ENCODE measurements at places on chromosomes 3 and 15.

DNA sequence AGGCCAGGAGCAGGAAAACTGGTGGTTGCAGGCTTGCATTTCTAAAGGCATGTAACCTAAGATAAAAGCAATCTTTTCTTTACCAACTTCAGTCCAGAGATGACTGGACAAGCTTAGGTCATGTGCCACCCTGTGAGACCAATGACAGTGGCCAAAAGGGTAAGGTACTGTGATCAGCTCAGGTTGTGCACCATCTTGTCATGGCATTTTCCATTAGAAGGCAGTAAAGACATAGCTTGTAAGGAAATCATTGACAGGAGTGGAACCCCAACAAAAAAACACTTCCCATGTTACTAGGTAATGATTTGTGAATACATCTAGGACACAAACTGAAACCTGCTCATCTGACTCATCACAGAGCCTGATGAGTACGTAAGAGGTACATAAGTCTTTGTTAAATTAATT is 35.2 kb downstream of the SSR3 start:
- peak; percentile 21 for DNase-seq

DNA sequence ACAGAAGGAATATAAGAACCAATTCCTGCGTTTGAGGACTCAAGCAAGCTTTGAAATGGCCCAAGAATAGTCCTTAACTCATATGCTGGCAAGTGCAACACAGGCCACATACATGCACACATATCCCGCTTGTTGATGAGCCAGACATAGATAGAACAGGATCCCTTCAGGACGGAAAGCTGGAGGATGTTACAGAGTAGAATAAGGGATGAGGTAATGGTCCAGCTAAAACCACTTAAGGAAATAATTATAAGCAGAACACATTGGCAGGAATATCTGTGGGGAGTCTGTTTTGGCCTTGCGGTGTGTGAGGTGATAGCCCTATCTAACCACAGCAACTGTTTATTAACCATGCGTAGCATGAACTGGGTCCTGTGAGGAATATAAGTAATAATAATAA is 25.0 kb downstream of the SCG3 start:
- no peak for DNase-seq

- DNase-seq, result no peak
Observed at GRCh38 chr3:139482206-139482605, 5.9 kb upstream of the RBP2 start.

DNA sequence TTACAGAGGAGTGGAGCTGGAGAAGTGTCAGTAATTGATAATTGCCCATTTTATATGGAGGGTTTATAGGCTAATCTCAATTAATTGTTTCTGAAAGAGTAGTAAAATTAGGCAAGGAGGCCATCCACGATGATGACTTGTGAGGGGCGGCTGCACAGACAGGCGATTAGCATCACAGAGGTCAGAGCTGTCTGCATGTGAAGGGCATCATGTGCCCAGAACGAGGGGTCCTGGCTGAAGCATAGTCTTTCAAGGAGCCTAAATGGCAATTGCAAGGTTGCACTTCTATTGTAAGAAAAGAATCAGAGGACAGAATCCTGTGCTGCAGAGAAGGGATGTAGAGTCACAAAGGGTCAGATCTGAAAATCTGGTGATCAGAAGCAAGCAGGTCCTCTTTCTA is 196.6 kb downstream of the EBLN2 start:
- DNase-seq, result no peak

DNA sequence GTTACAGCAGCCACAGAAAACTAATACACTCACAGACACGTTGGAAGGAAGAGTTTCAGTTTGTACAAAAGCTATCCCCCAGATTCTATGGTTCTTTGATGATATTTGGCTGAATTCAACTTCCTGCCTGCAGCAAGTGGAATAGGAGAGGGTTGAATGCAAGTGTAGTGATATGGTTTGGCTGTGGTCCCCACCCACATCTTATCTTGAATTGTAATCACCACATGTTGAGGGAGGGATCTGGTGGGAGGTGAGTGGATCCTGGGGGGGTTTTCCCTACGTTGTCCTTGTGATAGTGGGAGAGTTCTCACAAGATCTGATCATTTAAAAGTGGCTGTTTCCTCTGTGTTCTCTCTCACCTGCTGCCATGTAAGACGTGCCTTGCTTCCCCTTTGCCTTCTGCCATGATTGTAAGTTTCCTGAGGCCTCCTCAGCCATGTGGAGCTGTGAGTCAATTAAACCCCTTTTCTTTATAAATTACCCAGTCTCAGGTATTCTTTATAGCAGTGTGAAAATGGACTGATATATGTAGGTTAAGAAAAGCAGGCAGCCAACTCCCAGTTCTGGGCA is 29.8 kb downstream of the NMNAT3 start:
- DNase-seq, result no peak

DNA sequence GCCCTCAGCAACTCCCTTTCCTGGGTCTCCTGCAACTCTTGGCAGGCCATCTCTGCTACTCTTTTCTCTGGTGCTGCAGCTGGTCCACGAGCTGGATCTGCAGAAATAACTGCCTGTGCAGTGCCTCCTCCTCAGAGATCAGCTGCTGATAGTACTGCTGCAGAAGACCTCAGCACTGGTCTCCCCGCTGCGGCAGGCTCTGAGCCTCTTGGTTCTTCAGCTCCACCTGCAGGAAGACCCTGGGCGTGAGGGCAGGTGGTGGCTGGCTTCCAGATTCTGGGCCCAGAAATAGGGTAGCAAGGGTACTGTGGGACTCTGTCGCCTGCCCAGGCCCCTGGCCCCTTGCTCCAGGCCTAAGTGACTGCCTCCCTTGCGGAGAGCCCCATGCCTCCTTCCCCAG is 79.7 kb upstream of the C2CD4B start:
- DNase-seq, result no peak
